ENCODE measurements at places on chromosomes 2 and 18. TPM values are rescaled to one million over a fixed set of nuclear protein-coding genes. Genes with fewer than 3 reads are reported as not detected.

The ASB18 gene
- total RNA-seq: not detected

The SULT1C4 gene
- total RNA-seq: 12.5 TPM

The MOGAT1 gene
- total RNA-seq: 0.45 TPM

DNA sequence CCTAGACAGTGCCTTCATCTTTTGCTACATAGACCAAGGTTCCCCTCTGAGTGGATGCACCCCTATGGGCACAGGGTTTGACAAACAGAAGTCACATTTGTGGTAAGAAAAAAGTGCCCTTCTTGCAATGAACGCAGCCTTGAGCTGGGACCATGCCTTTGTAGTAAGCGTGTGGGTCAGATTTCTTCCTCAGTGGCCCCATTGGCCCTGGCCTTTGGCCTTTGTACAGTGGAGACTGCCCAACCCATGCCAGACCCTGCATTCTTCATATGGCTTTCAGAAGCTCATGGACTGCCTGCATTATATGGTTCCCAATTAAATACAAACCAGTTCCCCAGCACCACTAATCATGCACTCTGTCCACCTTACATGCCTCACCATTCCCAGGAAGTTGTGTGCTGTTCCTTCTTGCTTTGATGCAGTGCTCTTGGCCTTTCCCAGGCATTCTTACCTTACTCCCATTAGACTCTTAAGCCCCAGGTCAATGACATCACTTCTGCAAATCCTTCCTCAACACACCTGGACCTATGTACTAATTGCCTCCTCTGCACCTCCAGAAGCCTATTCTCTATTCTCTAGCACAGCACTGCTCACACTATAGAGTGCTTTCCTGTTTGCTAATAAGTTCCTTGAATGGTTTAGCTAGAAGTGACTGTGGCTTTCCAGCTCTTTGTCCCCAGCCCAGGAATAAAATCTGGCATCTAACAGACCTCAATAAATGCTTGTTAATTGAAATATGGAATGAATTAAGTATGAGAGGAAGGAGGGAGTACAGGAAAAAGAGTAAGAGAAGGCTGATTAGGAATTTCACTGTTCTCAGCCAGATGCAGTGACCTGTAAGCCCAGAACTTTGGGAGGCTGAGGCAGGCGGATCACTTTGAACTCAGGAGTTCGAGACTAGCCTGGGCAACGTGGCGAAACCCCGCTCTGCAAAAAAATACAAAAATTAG lies 60.2 kb downstream of the TMEM247 start:
- no peak for DNase-seq

GRCh38 chr2:162826921-162827320 lies 11.6 kb downstream of the KCNH7 start:
- DNase-seq: no peak

- DNase-seq: no peak
Measured at GRCh38 chr18:26322890-26323653, 96.8 kb downstream of the TAF4B start.

- no peak for DNase-seq
Measured at GRCh38 chr2:10614939-10615338, 74.8 kb downstream of the NOL10 start.

- DNase-seq: no peak
Measured at GRCh38 chr2:6492573-6492972, 373.1 kb downstream of the CMPK2 start.

- no peak for DNase-seq
Measured at GRCh38 chr18:64019922-64020756, 50.3 kb downstream of the SERPINB8 start.

- DNase-seq: no peak
Measured at GRCh38 chr2:44612276-44612675, 250.5 kb downstream of the CAMKMT start.

DNA sequence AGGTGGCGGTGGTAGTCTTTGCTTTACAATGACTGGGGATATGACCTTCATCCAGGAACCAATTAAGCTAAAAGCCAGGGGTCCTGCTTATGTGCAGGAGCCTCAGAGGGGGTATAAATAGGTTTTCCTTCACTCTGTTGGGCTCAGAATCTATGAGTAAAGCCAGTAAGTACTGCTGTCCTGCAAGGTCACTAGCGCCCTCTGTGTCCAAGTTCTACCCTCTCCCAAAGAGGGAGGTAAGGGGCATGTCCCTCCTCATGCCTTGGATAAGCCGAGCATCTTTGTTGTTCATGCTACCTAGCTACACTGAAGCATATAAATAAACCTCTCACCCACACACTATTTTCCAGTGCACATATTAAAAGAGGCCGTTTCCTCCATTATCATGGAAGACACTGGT lies 79.4 kb downstream of the SPRED2 start:
- no peak for DNase-seq
